GM03348 (cell line): ENCODE measurements at places on chromosomes 3 and 15.

DNA sequence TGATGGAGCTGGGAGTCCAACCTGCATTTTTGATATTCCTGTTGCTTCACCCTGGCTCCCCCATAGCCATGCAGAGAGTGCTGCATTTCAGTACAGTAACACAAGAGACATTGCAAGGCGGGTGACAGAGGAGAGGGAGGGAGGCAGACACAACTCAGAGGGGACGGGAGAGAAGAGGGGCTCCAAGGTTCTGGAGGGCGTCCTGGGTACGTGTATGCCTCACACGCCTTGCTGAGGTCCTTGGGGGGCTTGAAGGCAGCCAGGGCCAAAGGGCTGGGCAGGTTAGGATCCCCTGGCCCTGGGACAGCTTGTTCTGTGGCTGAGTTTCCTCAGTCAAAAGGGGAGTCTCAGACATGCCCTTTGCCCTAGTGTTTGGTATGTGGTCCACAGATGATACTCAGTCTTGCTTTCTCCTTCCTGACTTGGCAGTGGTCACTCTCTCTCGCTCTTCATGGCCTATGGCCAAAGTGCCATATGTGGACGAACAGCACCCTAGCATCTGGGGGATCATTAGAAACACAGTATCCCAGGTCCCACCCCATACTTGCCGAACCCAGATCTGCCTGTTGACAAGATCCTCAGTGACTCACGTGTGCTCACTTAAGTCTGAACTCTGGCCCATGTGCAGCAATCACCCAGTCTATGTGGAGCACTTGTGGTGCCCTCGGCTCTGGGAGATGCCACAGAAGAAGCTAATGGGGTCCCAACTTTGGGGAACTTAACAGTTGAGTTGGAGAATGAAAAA lies 52.9 kb downstream of the FGD5 start:
- DNase-seq = no peak

DNA sequence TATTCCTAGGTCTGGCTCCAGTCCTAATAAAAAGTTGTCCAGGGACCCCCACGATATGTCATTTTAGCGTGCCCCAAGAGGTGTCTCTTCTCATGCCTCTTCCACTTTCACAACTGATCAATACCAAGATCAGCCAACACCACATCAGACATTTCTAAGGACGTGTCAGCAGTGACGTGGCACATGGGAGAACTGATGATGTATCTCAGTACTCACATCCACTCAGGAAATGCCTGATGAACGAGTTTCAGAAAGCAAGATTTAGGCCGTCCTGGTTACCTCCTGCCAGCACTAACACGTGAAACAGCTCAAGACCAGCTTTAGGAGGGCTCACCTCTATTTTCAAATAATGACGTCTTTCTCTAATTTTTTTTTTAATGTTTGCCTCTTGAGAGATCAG lies 19.6 kb downstream of the VGLL4 start:
- DNase-seq = no peak

DNA sequence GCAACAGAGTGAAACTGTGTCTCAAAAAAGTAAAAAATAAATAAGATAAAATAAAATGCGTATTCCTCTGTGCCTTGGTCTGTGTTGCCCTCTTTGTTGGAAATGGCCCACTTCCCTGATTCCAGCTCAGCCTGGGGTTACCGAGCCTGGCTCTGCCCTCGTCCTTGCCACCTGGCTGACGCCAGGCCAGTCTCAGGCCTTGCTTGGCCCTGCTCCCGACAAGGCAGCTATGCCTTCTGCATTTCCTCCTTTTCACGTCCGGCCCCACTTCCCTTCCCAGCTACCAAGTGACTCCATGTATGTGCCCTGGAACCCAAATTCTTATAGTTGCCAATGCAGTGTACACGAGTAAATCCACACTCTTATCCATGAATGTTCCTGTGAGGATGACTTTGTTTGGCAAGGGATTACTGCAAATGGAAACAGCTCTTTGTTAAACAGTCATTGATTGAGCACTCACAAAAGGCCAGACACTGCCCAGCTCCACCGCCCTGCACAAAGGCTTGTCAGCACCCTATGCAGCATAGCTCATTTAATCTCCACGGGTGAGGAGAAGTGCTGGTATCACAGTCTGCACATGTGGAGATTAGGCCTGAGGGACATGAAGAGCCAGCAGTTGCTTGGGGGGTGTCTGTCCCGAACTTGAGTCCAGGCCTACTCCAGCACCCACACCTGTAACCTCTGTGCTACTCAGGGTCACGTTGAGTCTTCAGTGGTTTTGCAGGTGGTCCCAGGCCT lies 25.1 kb downstream of the SPSB4 start:
- no peak for DNase-seq

GRCh38 chr3:153287017-153287416 lies 125.0 kb downstream of the RAP2B start:
- DNase-seq = no peak

DNA sequence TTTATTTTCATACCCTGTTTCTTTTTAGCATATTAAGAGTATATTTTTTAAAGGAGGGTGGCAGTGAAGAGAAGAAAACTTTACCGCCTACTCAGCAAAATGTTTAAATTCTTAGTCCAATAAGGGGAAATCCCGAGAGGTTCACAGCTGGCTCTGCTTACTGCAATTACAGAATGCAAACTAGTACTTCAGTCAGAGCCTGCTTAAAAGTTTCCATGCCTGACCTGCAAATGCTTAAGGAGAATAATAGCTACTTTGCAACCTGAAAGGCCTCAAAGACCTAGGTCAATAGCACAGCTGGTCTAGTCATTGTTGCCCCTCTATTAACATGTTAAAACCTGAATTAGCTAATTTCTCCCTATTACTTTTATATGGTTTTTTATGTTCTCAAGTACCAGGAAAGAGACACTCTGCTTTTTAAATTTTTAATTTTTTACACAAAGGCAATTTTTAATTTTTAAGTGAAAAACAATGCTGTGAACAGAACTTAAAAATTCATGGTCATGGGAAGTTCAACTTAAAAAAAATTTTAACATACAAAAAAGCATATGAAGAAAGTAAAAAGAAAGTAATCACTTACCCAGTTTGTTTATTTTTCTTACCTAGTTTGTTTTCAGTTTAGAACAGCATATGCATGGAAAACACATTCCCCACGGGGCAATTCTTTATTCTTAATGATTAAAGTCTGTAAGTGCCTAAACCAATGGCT lies 79.2 kb downstream of the P3H2 start:
- DNase-seq = no peak

DNA sequence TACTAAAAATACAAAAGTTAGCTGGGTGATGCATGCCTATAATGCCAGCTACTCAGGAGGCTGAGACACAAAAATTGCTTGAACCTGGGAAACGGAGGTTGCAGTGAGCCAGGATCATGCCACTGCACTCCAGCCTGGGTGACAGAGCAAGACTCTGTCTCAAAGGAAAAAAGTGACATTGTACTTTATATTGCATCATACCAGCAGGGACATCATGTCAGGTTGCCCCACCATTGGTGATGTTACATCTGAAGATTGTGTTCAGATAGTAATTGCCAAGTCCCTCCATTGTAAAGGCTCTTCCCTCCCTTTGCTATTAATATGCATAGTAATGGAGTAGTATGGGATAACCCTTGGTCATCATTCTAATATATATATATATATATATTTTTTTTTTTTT lies 44.8 kb downstream of the FOXL2 start:
- DNase-seq = no peak

GRCh38 chr3:156611870-156612494 lies 57.1 kb upstream of the SSR3 start:
- no peak for DNase-seq

DNA sequence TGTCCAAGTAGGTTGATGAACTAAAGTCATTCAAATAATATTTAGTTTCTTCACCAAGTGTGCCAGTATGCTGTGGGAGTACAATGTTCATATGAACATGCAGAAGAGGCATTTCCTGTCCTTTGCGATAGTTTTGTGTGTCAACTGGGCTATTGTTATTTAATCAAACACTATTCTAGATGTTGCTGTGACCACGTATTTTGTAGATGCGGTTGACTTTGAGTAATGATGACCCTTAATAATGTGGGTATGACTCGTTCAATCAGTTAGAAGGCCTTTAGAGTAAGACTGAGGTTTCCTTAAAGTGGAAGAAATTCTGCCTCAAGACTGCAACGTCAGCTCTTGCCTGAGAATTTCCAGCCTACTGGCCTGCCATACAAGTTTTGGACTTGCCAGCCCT lies 470.7 kb upstream of the CBLB start:
- no peak for DNase-seq

- DNase-seq = no peak
Measured at GRCh38 chr15:47788685-47789084, 71.4 kb downstream of the SEMA6D start.

DNA sequence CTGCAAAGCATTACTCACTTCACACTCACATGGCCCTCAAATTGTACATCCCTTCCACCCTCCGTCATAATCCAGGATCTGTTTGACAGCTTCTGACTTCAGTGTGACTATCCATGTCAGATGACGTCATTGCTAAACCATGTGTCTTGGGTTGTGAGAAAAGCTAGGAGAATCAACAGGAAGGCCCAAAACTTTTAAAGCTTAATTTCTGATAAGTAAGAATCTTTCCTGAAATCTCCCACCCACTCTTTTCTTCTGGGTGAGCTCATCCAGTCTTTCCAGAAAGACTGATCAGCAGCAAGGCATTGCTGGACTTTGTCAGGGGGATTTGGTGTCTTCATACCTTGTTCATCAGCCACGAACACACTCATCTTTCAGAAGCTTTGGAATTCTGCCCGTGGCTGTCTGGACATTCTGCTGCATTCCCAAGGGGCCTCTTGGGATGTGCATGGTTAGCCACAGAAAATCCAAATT lies 11.5 kb upstream of the LMCD1 start:
- DNase-seq = peak; percentile 78

DNA sequence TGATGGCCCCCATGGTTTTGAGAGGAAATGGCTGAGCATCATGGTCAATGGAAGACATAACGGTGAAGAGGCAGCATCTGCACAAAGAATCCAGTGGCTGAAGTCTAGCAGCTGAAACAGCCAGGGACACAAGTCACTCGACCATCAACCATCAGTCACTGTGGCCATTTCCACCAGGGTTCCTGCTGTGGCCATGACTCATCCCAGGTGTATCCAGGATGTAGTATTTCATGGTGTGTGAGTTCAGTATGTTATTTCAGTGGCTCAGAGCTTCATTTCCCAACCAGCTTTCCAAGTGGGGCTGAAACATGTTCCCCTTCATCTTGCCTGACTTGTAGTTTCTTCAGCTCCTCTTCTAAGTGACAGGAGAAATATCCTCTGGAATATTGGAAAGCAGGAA lies 47.8 kb upstream of the WNT5A start:
- DNase-seq = no peak
